ENCODE measurements at places on chromosomes 4 and X.

DNA sequence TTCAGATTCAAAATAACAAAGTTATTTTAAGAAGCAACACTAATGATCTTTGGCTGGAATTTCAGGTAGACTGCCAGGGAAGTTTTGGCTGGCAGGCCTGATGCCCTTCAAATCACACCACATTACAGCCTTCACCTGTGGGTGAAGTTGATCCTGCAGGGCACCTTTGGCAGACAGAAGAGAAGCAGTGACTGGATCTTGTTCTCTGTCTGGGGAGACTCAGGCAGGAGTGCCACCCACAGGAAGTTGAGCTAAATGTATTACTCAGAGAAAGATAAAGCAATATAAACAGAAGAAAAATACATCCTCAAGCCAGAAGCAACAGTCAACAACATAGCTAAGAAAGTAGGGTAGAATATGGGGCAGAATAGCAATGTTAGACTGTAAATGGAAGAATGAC is 12.8 kb upstream of the CFAP299 start:
- no peak for DNase-seq

DNA sequence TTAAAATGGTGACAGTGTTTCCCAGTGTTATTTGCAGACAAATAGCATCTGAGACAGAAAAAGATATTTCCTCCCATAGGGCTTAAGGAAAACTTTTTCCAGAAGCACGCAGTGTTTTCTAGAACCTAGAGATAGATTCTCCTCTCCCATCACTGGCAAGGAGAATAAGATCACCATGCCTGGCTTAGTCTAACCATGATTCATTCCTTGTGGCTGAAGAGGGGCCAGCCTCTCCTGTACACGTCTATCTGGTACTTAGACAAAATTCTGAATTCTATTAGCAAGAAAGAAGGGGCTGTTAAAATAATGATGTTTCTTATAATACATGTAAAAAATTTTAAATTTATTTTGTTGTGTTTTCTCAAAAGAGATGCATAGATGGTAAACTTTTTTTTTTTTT is 296.1 kb upstream of the LDB2 start:
- no peak for DNase-seq

- no peak for DNase-seq
Observed at GRCh38 chrX:132206259-132206658, 13.0 kb downstream of the RAP2C start.

DNA sequence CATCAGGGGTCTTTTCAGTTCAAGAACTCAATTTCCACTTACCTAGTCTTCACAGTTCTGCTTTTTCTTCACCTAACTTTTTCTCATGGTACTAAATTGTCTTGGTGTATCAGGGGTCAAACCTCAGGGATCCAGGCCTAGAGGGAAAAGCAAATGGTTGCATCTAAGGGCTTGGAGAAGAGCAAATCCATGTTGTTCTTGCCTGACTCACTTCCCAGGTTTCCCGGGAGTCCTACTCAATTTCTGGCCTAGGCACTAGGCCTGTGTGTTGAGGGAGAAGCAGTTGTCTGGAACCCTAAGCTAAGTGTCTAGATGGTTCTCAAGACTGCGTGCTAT is 191.9 kb upstream of the STK26 start:
- DNase-seq = no peak

- no peak for DNase-seq
Observed at GRCh38 chrX:50614460-50614859, 143.8 kb upstream of the DGKK start.

- no peak for DNase-seq
Observed at GRCh38 chr4:48649505-48649904, 130.6 kb downstream of the FRYL start.

DNA sequence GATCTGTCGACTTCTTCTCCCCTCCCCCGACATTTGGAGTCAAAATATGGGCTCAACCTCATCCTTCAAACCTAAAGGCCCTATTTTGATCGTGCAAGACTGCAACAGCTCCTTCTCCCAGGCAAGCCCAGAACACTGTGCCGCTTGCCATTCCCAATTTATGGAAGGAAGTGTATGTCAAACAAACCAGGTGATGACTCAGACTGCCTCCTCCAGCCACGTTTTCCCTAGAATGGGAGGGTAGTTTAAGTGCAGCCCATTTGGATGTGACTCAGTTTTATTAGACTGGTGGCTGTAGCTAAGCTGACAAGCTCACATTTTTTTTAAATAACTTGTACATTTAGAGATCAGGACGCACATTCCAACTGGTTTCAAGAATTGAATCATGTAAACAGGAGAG is 570.4 kb upstream of the DIPK2B start:
- DNase-seq = no peak
